ENCODE measurements at places on chromosomes 3 and 15.
A peak's percentile ranks its signal among the peaks of the same experiment; 100 is the strongest.

DNA sequence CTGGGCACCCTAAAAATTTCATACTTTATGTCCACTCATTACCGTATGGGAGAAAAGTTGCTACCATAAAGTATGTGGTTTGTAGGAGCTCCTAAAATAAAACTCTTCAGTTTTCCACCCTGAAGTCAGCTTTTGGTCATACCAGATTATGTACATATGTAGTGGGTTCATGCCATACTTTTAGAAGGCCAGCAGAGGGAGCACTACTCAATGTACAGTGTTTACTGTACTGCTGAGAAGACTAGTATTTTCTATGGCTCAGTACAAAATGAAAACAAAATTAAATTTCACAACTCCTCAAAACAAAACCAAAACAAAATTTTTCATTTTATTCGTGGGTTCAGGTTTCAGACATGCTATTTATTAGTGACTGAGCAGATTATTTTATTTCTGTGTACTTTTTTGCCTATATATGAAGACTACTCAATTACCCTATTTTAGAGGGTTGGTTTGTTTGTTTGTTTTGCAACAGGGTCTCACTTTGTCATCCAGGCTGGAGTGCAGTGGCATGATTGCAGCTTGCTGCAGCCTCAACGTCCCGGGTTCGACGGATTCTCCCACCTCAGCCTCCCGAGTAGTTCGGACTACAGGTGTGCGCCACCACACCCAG, 24.3 kb downstream of the NXPE3 start:
- DNase-seq: peak; percentile 35

GRCh38 chr3:13110678-13111116, 37.5 kb upstream of the IQSEC1 start:
- DNase-seq: no peak

DNA sequence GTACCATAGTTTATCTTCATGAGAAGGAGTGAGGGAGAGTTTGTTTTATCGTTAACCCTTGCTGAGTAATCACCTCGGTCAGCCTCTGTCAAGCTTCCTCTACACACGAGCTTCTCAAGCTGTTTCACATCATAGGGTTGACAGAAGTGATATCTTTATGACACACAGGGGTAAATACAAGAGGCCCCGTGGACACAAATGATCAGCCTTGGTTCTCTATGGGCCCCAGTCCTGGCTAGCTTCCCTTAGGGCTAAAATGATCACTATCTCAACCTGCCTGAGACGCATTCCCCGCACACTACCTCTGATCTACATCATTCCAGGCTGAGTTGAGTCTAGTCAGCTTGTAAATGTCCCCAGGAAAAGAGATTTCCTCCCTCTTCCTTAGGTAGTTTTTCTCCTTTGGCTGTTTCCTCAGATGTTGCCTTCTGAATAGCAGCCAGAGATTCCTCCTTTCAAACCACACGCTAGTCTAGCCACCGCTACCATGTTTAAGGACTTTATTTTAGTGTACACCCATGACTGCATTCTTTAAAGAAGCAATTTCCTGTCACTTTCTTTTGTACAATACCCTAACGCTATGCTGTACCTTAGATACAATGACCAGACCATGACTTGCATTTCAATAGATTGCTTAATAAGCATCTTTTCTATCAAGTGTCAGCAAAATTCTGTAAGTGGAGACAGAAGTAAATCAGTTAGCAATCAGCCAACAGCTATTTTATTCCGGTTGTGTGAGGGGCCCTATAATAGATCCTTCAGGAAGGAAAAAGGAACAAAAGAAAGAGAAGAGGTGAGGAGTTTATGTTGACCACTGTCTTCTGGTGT, 35.1 kb upstream of the PPARG start:
- no peak for DNase-seq

GRCh38 chr3:106018102-106018501, 149.3 kb upstream of the CBLB start:
- no peak for DNase-seq

DNA sequence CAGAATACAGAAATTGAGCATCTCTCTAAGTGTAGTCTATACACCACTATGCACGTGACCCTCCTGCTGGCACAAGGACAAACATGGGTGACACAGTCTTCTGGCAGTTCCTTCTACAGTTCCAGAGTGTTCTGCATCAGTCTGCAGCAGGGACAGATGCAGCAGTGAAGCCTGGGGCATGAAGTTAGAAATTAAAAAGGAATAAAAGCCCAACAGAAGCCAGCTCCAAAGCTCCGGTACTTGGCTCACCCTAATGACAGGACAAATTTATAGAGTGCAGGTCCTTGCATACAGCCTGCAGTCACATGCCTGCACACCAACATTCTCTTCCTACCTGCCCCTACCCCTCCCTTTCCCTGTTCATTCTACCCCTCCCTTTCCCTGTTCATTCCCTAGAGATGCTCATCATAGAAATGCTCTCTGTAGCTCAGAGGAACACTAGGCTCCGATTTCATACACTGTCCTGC, 15.0 kb downstream of the UACA start:
- no peak for DNase-seq

- no peak for DNase-seq
Observed at GRCh38 chr15:91866371-91866905, 12.9 kb downstream of the SLCO3A1 start.

DNA sequence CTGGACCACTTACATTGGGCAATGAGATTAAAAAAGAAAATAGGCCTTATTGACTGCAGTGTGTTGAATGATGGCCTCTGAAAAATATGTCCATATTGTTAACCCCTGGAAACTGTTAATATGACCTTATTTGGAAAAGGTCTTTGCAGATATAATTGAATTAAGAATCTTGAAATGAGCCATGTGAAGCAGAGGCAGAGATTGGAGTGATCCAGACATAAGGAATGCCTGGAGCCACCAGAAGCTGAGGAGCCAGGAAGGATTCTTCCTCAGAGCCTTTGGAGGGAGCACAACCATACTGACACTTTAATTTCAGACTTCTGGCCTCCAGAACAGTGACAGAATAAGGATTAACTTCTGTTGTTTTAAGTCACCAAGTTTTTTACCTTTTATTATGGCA, 510.4 kb upstream of the AGTR1 start:
- no peak for DNase-seq

DNA sequence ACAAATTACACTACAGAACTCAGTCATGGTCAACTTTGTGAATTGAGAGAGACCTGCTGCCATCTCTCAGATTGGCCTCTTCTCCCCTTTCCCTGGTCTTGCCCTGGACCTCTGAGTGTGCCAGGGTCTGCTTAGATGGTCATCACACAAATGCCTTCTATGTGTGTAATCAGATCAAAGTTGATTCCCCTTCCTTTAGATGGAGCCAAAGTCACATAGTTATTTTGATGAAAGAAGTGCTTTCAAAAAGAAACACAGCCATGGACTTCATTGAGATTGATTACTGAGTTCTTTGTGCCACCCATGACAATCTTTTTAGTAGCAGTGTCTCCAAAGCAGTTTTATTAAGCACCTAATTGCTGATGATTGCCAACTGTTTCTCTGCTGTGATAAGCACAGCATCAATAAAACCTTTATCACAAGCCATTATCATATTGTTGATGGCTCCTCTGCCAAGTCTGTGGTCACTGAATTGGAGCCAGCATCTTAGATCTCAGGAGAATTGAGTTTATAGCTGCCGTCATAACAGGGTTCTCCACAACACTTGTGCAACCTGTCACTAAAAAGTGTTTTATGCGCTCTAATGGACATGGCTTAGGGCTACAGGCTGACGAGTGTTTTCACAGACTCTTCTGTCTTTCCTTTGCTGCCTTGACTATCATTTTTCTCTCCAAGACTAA, 149.7 kb upstream of the NUDT16 start:
- DNase-seq: no peak

- DNase-seq: no peak
Observed at GRCh38 chr15:92817339-92817886, 82.7 kb upstream of the CHD2 start.

- DNase-seq: no peak
Observed at GRCh38 chr15:66162286-66162685, 91.3 kb downstream of the MEGF11 start.

- DNase-seq: no peak
Observed at GRCh38 chr3:26068890-26069289, 279.0 kb downstream of the OXSM start.

- DNase-seq: no peak
Observed at GRCh38 chr3:104281713-104282112, 1085.0 kb upstream of the ALCAM start.

GRCh38 chr3:43394041-43394554, 107.8 kb downstream of the SNRK start:
- DNase-seq: no peak

- no peak for DNase-seq
Observed at GRCh38 chr3:117788506-117788905, 1078.9 kb downstream of the TUSC7 start.

GRCh38 chr3:63855333-63855940, 8.2 kb downstream of the THOC7 start:
- DNase-seq: no peak

DNA sequence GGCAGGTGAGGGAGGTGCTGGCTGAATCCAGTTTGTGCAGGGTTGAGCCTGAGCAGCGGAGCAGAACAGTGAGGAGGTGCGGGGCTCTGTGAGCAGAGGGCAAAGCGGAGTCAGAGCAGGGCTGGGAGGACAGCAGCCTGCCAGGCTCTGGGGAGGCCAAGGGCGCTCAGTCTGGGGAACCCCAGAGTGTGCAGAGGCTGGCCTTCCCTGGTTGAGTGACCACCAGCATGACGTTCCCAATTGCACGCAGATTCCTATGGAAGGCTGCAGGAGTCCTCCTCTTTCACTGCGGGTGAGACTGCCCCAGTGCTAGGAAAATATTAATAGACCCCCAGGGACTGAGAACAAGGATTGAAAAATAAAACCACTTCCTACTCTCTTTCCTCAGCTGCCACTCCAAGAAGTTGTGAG, 13.2 kb downstream of the MRAS start:
- no peak for DNase-seq

DNA sequence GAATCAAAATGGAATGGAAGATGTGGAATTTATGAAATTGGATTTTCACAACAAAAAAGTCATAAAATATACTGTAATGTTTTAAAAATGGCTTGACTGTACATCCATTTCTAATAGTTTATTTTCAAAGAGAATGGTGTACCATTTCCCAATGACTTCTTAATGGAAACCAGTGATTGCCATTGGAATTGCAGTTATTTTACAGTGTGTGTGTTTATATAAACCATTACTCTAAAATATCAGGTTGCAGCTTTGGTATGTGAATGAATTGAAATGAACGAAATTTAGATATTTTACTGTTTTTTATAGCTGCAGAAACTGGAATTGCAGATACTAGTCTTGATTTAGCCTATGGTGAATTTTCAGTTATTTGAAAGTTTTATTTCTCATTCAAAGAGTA, 165.6 kb downstream of the UBE2E2 start:
- no peak for DNase-seq

DNA sequence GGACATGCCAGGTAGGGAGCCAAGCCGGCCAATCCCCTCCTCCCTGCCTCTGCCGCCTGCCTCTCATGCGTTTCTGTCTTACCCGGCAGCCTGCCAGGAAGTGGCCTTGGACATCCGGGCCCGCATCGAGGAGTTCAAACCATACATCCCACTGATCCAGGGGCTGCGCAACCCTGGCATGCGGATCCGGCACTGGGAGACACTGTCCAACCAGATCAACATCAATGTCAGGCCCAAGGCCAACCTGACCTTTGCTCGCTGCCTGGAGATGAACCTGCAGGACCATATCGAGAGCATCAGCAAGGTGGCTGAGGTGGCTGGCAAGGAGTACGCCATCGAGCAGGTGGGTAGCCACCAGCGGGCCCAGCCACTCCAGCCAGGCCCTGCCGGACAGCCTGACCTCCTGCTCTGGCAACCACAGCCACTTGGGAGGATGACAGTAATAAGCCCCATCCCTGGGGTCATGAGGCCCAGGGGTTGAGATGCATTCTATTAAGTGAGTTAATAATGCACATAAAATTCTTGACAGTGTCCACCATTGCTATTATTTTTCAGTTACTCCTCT, 37.3 kb downstream of the DNAH1 start:
- DNase-seq: no peak

GRCh38 chr3:36864180-36865053, 80.4 kb downstream of the TRANK1 start:
- DNase-seq: no peak

DNA sequence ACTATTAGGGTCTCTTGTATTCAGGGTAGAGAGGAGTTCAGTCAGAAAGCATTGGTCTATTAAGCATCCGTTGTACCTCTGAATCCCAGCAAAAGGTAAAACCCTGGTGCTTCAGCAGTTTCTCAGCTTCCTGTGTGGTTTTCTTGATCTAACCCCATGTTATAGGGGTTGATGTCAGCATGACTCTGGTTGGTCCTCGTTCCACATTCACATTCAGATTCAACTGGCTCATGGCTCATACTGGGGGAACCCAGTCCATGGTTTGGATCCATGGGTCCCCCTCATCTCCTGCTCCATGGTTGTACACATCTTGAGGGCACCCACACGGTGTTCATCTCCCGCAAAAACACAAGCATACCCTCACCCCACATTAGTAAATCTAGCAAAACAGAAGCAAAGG, 47.7 kb upstream of the C2CD4B start:
- no peak for DNase-seq

DNA sequence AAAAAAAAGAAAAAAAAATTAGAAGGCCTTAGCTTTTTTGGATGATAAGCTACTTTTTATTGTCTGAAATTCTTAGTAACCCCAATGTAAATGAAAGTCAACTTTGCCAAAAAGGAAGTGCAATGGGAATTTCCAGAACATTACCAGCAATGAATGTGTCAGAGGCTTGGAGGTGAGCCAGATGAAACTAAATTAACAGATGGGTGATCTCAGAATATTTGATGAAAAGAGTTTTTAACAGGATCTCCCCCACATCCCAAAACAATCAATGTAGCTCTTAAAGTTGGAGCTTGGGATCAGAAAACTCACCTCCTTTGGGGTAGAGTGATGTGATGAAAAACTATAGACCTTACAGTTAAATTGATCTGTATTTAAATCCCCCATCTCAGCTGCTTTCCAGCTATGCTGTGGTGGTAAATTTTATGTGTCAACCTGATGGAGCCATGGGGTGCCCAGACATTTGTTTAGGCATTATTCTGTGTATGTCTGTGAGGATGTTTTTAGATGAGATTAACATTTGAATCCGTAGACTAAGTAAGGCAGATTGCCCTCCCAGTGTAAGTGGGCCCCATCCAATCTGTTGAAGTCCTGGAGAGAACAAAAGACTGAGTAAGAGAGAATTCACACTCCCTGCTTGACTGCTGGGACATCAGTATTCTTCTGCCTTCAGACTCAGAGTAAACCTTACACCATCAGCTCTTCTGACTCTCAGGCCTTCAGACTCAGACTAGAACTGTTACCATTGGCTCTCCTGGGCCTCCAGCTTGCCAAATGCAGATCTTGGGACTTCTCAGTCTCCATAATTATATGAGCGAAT, 84.3 kb upstream of the TNFSF10 start:
- DNase-seq: no peak

DNA sequence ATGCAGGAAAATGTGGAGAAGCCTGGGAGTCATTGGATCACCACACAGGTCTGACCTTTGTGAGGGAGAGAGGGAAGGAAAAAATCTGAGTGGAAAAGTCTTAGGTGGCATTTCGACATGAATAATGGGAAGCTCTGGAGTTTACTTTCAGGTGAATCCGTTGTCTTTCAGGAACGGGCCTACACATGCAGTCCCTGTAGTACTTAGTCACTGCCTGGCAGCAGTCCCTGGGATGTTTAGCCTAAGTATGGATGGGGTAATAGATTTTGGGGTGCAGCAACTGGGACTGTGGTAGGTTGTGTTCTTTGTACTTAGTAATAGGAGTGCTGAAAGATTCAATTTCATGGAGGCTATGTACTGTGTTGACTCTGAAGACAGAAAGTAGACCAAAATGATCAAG, 227.5 kb upstream of the EPHA3 start:
- DNase-seq: no peak

GRCh38 chr3:839981-840380, 252.8 kb upstream of the CNTN6 start:
- DNase-seq: no peak

GRCh38 chr3:10358309-10358980, 37.5 kb upstream of the SEC13 start:
- no peak for DNase-seq

Data from stimulated activated CD4-positive, alpha-beta T cell treated with anti-CD3 and anti-CD28 coated beads, Interleukin-1b, Interleukin-23, amount 100 ng/mL, for 48 hours (primary cell).